ENCODE measurements at places on chromosomes 1 and 21.

DNA sequence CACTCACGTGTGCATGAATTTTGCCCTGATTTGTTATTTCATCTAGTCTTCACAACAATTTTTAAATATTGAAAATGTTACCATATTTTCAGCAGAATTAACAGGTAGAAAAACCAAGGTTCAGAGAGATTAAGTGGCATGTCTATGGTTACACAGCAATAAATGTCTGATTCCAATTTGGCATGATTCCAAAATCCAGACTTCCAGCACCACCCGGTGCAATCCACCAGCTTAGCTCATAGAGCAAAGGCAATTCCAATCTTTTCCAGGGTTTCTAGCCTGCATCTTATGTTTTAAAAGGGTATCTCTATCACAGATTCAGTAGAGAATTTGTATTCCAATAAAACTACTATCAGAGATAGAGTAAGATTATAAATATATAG lies 161.8 kb downstream of the TPR start:
- no peak for DNase-seq

- DNase-seq: no peak
Observed at GRCh38 chr1:239386453-239387303, at the start of gene CHRM3. CHRM3 (plus strand) TSS chr1:239386568; CDS start chr1:239907452, 520,884 bp downstream.

DNA sequence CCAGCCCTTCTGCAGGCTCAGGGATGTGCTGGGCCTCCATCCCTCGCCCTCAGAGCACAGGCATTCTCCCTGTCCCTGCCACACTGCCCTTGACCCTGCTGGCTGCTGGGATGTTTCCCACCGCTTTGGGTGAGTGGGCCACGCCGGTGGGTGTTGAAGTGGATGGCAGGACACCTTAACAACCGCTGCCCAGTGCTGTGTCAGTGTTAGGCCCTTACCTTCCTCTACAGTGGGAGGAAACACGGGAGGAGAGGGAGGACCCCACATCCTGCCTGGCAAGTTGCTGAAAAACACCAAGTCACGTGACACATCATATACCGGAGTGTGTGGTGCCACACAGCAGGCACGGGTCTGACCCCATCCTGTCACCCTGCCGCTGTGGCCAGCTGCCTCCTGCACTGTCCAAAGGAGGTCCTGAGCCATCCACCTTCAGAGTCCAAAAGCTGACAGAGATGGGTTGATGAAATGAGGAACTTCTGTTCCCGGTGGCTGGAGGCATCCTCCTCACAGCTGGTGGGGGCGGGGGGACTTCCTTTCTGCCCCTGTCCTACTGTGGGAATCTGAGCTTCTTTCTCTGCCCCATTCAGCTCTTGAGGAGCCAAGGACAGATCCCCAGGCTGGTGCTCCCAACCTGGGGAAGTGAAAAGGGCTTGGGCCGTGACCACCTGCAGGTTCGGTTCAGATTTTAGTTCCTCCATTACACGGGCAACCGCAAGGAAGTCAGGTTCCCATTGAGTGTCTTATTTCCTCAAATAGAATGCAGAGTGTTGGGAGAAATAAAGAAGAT lies 3.2 kb upstream of the THEMIS2 start:
- peak; percentile 38 for DNase-seq

- DNase-seq: no peak
Observed at GRCh38 chr1:93963585-93963984, 54.4 kb upstream of the GCLM start.

DNA sequence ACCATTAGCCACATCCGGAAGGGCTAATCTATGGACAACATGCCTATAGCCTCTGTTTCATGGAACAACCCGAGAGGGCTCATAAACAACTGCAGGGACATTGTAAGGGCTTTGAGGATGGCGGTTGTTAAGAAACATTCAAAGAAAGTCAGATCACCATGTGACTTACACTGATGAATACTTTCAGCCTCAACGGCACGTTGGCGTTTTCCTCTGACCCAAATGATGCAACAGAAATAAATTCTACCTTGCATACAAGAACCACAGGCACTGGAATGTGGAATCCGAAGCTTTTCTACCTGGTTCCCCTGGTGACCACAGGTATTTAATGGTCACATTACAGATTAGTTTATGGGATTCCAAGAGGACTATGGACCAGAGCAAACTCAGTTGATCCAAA lies 107.0 kb downstream of the CLIC6 start:
- DNase-seq: no peak

DNA sequence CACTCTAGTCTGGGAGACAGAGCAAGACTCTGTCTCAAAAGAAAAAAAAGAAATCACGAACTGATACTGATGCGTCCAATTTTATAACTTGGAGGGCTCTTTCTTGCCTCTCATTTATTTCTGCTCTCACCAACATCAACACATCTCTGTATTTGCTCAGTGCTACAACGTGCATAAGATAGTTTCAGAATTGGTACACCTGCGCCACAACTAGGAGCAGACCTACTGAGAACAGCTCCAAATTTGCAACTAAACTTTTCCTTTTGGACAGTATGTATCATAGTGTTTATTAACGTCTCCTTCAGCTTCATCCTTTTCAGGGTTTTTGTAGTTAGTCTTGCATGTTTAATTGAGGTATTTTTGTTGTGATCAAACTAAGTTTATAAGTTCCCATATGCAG lies 27.7 kb downstream of the TRAPPC10 start:
- DNase-seq: no peak

GRCh38 chr1:179327196-179327595 lies 33.6 kb downstream of the SOAT1 start:
- DNase-seq: no peak
